Gastrocnemius medialis (tissue), 4 donors: ENCODE measurements at places on chromosomes 1 and 21. TPM values are rescaled to one million over a fixed set of nuclear protein-coding genes. Genes with fewer than 3 reads are reported as not detected.

DNA sequence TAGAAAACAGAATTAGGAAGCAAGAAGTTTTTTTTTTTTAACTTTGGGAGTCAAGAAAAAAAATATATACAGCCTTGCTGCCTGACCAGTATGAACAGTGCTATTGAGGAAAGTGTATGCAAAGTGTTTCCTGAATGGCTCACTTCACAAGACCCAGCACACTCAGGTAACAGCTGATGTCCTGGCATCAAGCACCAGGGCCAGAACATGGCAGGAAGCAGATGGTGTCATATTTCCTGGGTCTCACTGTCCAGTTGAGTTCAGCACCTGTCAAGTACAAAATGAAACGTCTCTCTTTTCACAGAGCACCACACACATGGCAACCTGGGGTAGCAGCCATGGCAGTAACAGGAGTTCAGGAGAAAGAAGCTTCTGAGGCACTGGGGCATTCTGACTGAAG lies 372.3 kb downstream of the TTLL7 start:
- peak; percentile 12 for DNase-seq

- no peak for DNase-seq
Measured at GRCh38 chr1:161531986-161532643, 7.8 kb downstream of the HSPA6 start.

TPR gene
- total RNA-seq, result 66.4 TPM

CASQ2 gene
- total RNA-seq, result 82.4 TPM

TOR1AIP2 gene
- 151 TPM for total RNA-seq
